Hair follicle dermal papilla cell (primary cell): ENCODE measurements at places on chromosomes 13 and 19. TPM values are rescaled to one million over a fixed set of nuclear protein-coding genes. Genes with fewer than 3 reads are reported as not detected.

ZNF675 gene
- total RNA-seq: 6.2 and 9.1 TPM in 2 replicates

C2CD4C gene
- total RNA-seq: under 0.01 and 0.12 TPM in 2 replicates

PALM gene
- 0.73 and 0.97 TPM in 2 replicates for total RNA-seq

DAND5 gene
- total RNA-seq: 0.65 and 0.85 TPM in 2 replicates

ZNF729 gene
- not detected in 2 replicates for total RNA-seq

MUC16 gene
- total RNA-seq: not detected in 2 replicates

CBY2 gene
- total RNA-seq: not detected in 2 replicates

PTH2 gene
- not detected in 2 replicates for total RNA-seq

ZNF780B gene
- total RNA-seq: 12.0 and 16.4 TPM in 2 replicates

TMIGD2 gene
- 0.36 TPM in 1 of 2 replicates, not detected in the other for total RNA-seq

CXCL17 gene
- total RNA-seq: not detected in 2 replicates

ATXN8OS gene
- not detected in 2 replicates for total RNA-seq

ZNF536 gene
- total RNA-seq: 1.1 and 2.6 TPM in 2 replicates

DBP gene
- 7.6 and 12.3 TPM in 2 replicates for total RNA-seq

PGLYRP2 gene
- not detected in 2 replicates for total RNA-seq

ZNF738 gene
- total RNA-seq: 2.7 and 3.1 TPM in 2 replicates

SIAH3 gene
- total RNA-seq: not detected in 2 replicates

LGALS7B gene
- 0.97 TPM in 1 of 2 replicates, not detected in the other for total RNA-seq

C5AR1 gene
- total RNA-seq: 0.49 TPM in 1 of 2 replicates, not detected in the other

FUT1 gene
- not detected in 2 replicates for total RNA-seq

GFY gene
- not detected in 2 replicates for total RNA-seq

ZNF541 gene
- not detected in 2 replicates for total RNA-seq

RFPL4AL1 gene
- total RNA-seq: not detected in 2 replicates

SEMA6B gene
- total RNA-seq: 0.12 and 0.49 TPM in 2 replicates

N4BP2L2 gene
- total RNA-seq: 106 and 123 TPM in 2 replicates
